Activated CD4-positive, CD25-positive, alpha-beta regulatory T cell treated with anti-CD3 and anti-CD28 coated beads, Interleukin-2, amount 50 U/mL, for 72 hours (primary cell): ENCODE measurements at places on chromosomes 2 and 18.
A peak's percentile ranks its signal among the peaks of the same experiment; 100 is the strongest.

GRCh38 chr2:236776695-236777251, 207.1 kb downstream of the ACKR3 start:
- DNase-seq: no peak

- no peak for DNase-seq
Observed at GRCh38 chr2:29012211-29012681, 31.1 kb downstream of the TOGARAM2 start.

DNA sequence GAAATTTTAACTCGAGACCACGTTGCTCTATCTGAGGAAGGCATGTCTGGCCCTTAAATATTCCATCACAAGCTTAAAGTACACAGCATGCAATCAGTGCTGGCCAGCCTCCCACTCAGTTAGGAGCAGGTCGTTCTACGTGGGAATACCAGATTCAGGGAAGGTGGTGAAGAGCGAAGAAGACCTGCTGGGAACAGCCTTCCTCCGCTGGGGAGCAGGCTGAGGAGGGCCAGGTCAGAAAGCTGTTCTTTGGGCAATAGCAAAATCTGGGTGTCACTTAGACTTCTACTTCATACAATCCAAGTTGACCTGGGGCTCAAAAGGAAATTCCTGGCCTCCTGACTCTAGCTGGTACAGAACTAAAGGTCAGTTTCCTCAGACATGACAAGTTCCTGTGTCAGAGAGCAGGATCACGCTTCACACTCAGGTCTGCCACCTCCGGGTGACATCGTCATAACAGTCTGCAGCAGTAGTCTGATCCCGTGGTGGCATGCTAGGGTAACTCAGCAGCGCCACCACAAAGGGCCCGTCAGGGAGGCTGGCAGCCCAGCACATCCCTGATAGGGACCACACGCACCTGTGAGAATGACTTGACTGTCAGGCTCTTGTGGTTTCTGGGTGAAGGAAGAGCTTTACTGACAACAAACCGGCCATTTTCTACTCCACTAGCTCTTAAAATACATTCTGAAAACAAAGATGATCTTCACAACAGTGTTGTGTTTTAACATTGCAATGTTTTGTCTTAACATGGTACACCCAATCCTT, 35.2 kb upstream of the NAPG start:
- peak; percentile 35 for DNase-seq

- DNase-seq: no peak
Observed at GRCh38 chr2:239239607-239240413, 161.0 kb downstream of the HDAC4 start.

DNA sequence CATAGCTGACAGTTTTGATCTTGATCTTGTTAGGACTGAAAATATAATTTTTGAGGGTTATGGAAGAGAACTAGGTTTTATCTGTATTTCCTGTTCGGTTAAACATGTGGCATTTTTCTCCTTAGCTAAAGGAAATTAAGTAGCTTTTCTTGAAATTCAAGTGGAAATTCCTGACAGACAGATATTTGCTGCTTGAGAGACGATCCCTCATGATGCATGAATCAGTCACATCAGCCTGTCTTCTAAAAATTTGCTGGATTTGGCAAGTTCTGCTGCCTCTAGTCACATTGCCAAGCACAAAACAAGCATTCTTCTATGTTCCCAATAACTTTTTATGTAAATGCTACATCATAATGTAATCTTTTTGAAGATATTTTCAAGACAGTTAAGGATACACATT, 201.8 kb upstream of the ATP5MC3 start:
- DNase-seq: no peak

GRCh38 chr2:74658516-74658915, 4.5 kb downstream of the SEMA4F start:
- DNase-seq: no peak

- no peak for DNase-seq
Observed at GRCh38 chr18:5673616-5674015, 129.8 kb upstream of the EPB41L3 start.

DNA sequence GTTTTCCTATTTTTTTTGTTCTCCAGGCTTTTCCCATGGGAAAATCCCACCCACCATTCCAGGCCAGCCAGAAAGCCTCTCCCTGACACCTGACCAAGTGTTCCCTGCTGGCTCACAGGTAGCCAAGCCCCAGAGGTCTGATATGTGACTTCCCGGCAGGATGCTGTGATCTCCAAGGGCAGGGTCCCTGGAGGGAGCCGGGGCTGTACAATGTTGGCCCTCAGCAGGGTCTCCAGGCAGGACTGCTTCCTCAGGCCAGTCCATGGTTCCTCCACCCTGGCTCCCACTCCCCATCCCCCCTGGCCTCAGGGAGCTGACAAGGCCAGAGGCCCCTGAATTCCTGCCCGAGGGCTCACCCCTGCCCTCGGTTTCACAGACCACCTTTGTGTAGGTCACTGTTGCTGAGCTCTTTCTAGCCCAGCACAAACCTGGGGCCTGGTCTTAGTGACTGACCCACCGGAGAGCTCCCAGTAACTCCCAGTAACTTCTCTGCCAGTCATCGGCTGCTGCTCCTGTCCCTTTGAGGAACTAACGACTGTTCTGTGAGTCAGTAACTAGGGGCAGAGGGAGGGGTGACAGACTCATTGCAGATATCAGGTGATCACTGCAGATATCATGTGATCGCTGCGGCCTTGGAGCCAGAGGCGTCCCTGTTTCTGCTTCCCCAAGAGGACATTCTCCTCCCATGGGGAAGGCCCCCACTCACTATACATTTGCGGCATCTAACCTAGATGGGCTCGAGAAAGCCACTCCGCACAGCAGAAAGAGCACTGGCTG, 38.7 kb downstream of the SDC1 start:
- no peak for DNase-seq

- no peak for DNase-seq
Observed at GRCh38 chr18:55114876-55115275, 155.6 kb upstream of the CCDC68 start.

DNA sequence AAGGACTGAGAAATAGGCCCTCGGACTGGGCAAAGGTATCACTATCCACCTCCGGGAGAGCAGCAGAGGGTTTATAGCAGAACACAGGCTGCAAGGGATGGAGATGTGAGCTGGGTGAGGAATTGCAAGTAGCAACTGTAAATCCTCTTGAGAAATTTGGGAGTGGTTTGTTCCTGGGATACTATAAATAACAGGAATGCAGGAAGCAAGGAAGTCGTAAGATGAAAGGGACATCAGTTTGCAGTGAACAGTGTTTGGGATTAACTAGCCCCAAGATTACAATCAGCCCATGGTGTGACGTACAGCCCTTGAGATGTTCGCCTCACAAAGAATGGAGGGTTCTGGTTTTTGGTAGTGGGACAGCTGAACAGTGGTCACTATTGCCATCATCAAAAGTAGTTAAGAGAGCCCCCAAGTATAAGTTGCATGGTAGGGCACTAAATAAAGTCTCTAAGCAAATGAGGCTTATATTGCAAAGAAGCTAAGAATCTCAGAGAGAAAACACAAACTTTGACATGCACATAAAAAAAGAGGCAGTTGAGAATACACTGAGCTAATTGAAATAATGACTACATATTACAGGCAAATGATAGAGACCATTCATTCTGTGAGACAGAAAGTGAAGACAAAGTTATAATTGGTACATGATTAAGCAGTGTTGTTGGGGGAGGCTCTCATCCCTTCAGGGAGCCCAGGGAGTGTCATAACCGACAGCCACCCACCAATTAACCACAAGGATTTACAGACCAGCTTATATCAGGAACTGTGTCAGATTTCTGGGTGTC, 362.5 kb upstream of the ACVR2A start:
- DNase-seq: no peak

DNA sequence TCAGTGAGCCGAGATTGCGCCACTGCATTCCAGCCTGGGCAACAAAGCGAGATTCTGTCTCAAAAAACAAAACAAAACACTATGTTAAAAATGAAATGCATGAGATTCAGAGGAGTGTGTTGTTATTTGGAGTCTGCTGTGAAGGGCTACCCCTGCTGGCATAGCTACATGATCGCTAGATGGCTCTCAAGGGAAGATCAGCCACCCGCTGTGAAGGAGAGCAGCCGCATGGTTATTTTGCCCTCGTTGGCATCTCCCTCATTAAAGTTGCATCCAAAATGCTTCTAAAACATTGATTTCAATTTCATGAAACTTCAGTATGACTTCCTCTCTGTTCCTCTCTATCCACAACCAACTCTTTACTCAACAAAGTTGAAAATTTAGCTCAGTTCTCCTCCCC, 54.8 kb upstream of the NDUFV2 start:
- DNase-seq: no peak

DNA sequence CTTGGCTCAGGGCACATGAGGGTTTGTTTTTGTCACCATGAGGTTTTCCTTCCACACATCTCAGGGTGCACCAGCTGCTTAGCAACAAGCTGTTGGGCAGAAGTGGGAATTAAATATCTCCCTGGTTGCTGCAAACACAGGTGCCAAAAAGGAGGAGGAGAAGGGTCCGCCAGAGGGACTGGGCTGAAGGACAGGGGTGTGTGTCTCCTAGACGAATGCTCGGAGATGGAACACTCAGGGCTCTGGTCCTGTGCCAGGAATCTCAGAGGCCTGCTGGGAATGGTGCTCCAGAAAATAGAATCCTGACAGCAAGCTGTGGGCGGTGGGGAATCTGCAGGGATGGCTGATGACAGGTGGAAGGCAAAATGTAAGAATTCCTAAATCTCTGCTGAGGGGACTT, 94.5 kb downstream of the VSNL1 start:
- no peak for DNase-seq

- DNase-seq: peak; percentile 24
Observed at GRCh38 chr2:42999391-42999841, 207.0 kb upstream of the HAAO start.

DNA sequence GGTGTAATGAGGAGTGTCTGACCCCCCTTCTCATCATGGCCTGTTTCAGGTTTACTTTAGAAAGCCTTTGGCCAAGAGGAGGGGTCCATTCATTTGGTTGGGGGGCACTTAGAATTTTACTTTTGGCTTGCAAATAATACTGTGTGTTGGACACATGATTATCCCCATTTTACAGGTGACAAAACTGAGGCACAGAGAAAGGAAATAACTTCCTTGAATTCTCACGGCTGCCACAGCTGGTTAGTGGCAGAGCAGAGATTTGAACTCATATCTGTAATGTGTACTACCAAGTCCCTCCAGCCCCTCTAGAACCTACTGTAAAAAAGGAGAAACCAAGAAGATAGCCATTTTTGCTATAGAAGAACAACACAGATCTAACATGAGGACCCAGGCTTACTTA, 124.8 kb upstream of the NDUFV2 start:
- DNase-seq: no peak

- DNase-seq: no peak
Observed at GRCh38 chr2:46075848-46076247, 221.4 kb upstream of the EPAS1 start.

GRCh38 chr2:221397187-221397586, 174.9 kb downstream of the EPHA4 start:
- no peak for DNase-seq

- DNase-seq: no peak
Observed at GRCh38 chr2:150191349-150191748, 296.1 kb downstream of the RND3 start.

DNA sequence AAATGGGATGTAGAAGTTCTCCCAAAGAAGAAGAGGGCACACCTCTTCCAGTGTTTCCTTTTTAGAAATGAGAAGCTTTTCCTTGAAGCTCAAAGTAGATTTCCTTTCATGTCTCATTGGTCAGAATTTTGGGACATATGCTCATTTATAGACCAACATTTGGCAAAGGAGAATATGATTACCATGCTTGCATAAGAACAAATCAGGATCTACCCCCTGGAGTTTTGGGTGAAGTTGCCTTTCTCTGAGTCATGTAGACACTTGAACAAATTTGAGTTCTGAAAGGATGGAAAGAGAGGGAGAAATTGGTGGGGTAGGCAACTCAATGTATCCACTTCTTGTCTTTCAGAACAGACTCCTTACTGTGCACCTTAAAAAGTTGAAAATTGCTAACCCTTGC, 409.0 kb downstream of the SLC4A3 start:
- DNase-seq: no peak

- no peak for DNase-seq
Observed at GRCh38 chr18:76573325-76574025, 78.4 kb upstream of the ZNF516 start.

- DNase-seq: no peak
Observed at GRCh38 chr2:214077727-214078126, 333.1 kb upstream of the VWC2L start.

GRCh38 chr2:15259356-15259756, 301.8 kb downstream of the NBAS start:
- DNase-seq: no peak

DNA sequence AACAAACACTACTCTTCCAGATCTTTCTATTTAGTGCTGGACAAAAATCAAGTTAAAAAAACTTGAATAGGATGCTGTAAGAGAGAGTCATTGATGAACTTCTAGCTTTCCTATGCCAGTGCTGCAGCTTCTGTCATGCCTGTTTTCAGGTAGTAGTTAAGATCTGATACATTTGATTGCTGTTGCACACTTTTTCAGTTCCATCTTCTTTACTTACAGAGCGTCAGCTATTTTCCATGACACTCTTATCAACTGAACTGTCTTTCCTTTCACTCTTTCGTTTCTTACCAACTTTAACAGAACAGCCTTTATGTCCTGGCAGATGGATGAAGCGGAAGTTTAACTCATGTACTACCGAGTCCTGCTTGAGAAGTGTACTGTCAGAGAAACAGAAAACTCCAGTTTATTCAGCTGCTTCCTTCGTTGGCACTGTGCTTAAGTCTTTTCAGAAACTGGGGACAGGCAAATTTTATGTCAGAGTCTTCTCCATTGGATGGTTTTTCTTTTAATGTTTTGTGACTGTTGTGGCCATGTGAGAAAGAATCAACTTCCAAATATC, 145.9 kb upstream of the KLHL14 start:
- DNase-seq: no peak
